KG1 (cell line): ENCODE measurements at places on chromosomes 4 and X.

DNA sequence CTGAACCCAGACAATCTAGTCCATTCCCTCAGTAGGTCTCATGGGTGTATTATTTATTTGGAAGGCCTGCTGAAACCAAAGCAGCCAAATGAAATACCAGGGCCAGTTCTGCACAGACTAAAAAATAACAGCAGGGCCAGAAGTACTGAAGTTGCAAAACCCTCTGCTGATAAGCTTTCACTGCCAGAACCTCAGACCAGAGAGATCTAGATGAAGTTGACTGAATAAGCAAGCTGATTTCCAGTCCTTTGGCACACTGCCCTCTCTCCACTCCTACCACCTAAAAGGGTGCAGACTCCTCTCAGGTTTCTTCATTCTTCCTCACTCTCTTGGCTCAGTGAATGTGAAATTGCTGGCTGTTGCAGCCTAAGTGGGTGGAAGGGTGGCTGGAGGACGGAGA, 276.7 kb upstream of the KLF3 start:
- DNase-seq: no peak

- DNase-seq: no peak
Measured at GRCh38 chr4:108744307-108744706, 18.5 kb downstream of the ETNPPL start.

DNA sequence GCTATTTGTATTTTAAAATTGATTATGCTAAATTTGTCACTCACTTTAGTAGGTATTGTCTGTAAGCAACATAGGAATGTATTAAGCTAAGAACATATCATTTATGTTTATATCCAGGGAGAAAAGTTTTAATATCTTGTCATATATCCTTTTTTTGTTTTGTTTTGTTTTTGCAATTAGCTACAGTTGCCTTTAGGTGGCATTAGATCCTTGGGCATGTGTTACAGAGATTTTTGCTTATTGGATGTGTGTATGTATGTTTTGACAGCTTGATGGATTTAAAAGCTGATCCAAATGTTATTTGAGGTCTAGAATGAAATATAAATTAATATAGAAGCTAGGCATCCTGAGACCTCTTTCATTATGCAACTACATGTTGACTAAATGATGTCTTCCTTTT, 36.1 kb upstream of the OTUD4 start:
- no peak for DNase-seq

DNA sequence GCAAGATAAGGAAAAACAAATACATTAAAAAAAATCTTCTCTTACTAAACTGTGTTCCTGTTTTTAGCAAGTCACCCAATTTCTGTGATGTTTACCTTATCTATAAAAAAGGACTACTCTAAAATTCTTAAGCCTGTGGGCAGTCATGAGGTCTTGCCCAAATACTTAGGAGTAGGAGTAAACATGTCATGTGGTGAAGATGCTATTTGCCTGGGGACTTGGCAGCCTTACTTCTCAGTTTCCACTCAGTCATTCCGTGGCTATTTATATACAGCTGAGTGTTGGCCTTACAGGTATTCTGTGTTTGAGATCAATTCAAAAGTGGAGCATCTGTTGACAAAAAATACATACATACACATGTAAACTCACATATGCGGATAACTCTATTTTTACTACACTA, 89.9 kb upstream of the TLR2 start:
- DNase-seq: no peak

DNA sequence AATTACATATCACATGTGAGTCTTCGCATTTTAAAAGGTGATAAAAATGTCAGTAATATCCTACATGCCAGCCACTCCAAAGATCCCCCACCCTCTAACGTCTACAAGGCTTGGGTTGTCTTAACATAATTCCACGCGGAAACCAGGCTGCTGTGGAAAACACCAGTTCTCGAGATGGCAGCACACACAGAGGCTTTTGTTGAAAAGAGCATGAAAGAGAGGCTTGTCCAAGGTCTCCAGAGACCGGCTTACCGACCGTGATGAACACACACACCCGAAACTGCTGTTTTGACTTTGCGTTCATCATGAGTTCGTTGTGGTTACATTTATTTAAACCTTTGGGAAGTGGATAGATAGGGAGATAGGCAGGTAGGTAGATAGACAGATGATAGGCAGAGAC, 87.9 kb downstream of the CRLF2 start:
- DNase-seq: no peak

- no peak for DNase-seq
Measured at GRCh38 chr4:2393353-2394270, 24.8 kb downstream of the ZFYVE28 start.

DNA sequence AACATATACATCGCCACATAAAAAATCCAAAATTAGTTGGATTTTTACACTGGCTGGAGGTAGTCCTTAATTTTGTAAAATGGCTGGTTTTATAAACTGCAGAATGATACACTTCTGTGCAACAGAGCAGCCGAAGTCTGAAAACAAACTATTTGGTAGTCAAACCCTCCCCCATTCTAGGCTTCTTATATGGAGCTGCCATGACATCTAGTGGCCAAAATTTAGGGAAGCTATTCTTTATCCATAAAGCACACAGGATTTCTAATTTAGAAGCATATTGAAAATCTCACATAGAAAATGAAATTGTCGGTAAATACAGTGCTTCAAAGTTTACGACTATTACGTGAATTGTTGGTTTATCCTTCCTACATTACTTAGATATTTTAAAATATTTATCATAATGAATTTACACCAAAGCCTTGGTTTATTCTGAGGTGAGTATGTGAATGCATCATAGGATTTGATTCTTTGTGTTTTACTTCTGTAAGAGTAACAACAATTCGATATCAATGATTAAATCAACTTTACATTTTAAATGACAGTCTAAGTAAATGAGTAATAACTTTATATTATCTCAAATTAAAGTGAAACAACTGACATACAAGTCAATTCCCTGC, 113.4 kb upstream of the FAM241A start:
- peak; percentile 41 for DNase-seq

DNA sequence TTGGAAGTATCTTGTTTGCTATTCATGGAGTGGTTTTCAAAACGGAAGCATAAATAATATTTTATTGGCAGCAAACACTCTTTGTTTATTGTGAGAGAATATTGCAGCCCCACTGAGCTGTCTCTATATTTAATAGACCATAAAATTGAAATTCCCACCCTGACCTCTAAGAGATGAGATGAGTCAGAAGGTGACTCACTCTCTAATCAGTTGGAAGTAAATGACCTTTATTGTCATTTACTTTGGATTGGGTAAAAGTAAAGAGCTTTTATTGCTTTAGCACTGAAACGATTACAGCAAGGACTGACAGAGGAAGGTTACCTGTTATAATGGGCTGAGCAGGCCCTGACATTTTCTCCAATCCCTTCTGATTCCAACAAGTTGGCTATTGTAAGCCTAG, 55.0 kb downstream of the SYTL5 start:
- DNase-seq: no peak

DNA sequence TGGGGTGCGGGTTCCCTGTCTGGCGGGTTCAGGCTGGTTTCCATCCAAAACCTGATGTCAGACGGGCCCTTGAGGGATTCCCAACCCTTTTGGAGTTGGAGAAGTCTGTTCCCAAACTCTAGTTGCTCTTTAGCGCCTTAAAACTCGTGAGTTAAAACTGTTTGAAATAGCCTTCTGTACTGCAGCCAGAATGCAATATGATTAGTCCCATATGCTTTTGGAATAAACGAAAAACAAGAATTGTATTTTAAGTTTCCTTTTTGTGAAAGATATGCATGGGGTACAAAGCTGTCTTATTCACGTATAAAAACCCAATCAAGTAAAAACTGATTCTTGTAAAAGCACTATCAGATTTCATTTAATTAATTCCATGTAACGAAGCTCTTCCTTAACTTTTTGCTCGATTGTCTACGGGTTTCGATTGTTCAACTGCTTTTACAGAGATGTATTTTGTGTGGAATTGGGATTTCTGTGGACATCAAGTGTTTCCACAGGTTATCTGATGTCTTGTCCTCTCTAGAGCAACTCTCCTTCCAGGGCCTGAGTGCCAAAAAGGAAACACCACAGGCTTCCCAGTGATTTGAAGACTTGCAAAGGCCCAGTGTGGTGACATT, 49.5 kb downstream of the CLDN34 start:
- no peak for DNase-seq

- no peak for DNase-seq
Measured at GRCh38 chrX:15680401-15680800, 15.8 kb upstream of the CLTRN start.

DNA sequence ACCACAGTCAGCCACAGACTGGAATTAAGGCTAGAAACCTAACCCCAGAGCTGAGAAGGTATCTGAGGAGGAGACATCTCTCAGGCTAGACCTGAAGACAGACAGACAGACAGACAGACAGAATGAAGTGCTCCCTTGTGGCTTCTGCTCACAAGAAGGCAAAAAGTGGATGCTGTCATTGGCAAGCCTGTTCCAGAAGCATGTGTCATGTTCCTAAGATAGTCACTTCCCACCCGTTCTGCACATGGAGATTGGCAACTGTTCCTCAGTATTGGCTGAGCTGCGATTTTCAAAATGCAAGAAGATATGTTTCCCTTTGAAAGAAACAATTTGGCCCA, 166.4 kb downstream of the NSUN7 start:
- DNase-seq: no peak

DNA sequence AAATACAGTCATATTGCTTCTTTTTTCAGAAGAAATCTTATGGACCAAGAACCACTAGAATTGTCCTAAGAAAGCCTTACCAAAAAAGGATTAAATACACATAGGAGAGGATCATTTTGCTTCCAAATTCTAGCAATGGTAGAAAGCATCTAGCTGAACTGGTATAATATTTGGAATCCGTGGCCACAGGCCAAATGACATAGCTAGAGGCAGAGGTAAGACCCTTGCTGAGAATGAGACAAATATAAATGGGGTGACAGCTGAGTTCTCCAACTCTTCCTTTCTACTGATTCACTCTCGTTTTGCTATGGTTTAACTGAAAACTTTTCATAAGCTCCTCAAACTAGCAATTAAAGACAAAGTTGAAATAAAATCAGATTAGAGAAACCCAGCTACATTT, 150.0 kb downstream of the TTC29 start:
- no peak for DNase-seq

DNA sequence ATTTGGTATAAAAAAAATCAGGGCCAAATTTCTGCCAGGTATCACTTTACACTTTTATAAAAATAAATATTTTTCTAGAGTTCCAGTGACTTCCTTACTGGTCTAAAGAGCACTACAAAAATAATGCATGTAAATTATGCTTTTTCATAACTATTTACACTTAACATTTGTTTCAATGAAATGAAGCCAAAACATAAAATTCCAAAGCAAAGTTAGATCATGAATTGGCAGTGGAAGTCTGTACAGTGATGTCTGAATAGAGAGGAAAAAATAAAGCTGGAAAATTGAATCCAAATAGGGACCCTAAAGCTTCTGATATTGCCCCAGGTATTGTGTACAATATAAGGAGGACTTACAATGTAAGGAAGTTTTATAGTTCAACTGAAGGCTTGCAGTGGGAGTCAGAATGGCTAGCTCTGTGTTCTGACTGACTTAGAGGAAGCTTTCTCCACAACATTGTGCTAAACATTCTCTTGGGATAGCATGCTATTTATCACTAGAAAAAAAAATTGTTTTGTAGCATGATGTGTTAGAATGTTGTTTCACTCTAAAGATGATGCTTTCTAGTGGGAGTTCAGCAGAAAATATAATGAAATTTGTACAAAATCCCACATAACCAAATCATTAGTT, 288.2 kb upstream of the UGT8 start:
- no peak for DNase-seq

GRCh38 chr4:121185960-121186359, 21.8 kb upstream of the TNIP3 start:
- DNase-seq: no peak

GRCh38 chr4:173626277-173626676, 96.2 kb upstream of the HAND2 start:
- DNase-seq: no peak

GRCh38 chrX:130788786-130789581, 114.0 kb downstream of the ENOX2 start:
- no peak for DNase-seq

- no peak for DNase-seq
Measured at GRCh38 chr4:113031212-113031611, 18.2 kb upstream of the ANK2 start.

GRCh38 chrX:55451141-55451540, 786 bp upstream of the MAGEH1 start:
- no peak for DNase-seq

DNA sequence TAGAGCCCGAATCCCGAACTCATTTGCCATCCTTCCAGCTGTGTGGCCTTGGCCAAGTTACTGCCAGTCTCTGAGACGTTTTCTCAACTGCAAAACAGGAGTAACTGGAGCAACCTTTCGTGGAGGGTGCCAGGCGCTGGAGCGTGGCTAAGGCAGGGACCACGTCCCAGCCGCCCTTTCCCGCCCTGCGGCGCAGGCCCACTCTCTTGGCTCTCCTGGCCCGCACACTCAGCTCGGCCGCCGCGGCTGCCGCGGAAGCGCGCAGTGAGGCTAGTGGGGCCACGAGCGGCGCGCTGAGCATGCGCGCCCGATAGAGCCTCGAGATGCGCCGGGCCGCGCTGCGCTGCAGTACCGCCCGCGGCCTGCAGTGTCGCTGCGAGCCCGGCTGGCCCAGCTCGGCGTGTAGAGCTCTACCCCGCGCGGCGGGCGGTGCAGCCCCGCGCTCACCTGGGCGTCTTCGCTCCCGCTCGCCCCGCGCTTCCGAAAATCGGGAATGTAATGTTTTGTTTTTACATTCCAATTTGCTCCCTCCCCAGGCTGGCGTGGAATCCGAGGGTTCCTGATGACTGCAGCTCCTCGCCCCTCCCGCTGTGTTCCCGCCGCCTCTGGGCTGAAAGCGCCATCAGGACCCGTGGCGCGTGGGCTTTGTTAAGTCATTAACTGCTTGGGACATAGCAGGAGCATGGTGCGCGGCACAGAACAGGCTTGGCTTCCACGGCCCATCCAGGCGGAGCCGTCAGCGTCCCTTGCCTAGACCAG, 4.0 kb upstream of the ZNF518B start:
- peak; percentile 66 for DNase-seq

GRCh38 chr4:177427192-177427591, 15.0 kb downstream of the AGA start:
- DNase-seq: no peak

DNA sequence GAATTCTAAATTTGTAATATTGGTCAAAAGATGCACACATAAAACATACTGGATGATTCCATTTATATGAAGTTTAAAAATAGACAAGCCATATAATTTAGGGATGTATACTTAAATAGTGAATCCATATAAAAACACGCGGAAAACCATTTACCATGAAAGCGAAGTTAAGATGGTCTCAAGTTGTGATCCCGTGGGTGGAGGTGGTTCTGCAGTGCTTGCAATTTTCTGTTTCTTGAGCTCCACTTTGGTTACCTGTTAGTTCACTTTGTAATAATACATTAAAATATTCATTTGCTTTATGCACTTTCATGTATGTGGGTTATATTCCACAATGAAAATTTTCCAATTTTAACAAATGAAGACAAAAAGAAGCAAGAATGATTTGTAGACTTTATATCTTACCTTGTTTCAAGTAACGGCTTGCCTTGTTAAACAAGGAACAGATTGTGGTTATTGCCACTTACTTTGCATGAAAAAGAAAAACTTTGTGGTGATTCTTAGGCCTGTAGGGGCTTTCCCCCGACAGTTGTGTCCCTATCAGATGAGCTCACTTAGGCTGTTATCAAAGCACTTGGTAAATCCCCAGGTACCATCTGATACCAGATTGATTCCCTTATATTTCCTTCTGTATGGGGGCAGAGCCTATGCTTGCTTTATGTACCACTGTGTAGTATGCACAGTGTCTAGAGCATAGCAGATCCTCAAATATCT, 12.2 kb downstream of the UCP1 start:
- no peak for DNase-seq
